Cerebellum (tissue), 4 donors: ENCODE measurements at places on chromosomes 4 and X.

GRCh38 chrX:82666355-82666754, 841.7 kb upstream of the POU3F4 start:
- no peak for DNase-seq

GRCh38 chr4:72505314-72505744, 63.7 kb downstream of the ADAMTS3 start:
- DNase-seq: no peak

DNA sequence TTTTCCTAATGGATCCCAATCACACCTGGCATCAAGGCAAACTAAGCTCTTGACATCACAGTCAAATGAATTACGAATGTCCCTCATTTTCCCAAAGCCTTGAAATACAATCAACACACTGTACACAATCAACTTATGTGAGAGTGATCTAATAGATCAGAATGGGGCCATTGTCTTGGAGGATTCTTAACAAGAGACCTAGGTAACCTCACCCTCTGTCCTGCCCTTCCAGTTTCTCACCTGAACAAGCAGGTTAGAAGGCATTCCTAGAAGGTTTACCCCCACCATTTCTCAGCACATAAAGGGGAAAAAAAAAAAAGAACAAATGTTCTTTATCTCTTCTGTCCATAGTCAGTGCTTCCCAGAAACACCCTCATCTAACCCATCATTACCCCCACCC, 6.3 kb downstream of the SLC39A8 start:
- DNase-seq: no peak

DNA sequence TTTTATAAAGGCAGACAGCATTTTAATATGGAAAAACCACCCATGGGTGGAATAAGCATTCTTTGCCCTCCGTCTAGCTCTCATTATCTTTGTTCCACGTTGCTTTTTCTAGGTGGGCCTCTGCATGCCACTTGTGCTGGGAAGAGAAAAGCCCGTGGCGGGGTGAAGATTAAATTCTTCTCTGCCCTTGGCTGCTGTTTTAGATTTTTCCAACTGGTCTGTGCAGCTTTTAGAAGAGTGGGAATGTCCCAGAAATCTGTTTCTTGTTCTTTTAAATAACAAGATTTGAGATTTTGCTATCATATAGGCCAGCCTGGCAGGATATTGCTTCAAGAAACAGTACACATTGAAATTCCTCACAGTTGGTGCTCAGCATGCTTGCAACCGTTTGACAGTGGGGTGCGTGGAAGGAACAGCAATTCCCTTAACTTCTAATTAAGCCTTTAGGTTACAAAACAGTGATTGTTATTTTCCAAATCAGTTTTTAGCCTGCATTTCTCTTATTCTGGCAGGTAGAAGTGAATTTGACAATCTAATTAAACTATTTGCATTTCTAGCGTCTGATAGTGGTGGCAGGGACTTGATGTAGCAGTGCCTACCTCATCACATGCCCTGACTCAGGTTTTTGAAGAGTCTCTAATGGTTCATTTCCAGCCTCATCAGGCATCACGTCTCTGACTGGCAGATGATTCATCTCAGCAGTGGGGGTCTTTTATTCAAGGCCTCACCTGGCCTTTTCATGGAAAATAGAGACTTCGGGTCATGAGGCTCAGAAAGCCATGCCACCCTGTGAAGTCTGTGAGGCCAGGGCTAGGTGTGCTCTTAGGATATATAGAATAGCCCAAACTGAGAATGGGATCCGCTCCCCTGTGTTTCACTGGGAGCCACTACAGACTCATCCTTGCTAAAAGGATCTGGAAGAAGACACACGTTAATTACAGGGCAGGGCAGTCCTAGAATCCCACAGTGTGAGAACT, 50.8 kb downstream of the PPEF1 start:
- DNase-seq: peak; percentile 20

GRCh38 chr4:122687531-122688061, 44.9 kb upstream of the BBS12 start:
- DNase-seq: no peak

GRCh38 chr4:73311428-73311827, 52.8 kb upstream of the ANKRD17 start:
- peak; percentile 3 for DNase-seq

GRCh38 chr4:124085561-124086180, 626.9 kb downstream of the ANKRD50 start:
- no peak for DNase-seq

GRCh38 chr4:186104114-186104889, at the start of gene FAM149A:
FAM149A (plus strand) TSS chr4:186104704.
- peak; percentile 3 for DNase-seq

DNA sequence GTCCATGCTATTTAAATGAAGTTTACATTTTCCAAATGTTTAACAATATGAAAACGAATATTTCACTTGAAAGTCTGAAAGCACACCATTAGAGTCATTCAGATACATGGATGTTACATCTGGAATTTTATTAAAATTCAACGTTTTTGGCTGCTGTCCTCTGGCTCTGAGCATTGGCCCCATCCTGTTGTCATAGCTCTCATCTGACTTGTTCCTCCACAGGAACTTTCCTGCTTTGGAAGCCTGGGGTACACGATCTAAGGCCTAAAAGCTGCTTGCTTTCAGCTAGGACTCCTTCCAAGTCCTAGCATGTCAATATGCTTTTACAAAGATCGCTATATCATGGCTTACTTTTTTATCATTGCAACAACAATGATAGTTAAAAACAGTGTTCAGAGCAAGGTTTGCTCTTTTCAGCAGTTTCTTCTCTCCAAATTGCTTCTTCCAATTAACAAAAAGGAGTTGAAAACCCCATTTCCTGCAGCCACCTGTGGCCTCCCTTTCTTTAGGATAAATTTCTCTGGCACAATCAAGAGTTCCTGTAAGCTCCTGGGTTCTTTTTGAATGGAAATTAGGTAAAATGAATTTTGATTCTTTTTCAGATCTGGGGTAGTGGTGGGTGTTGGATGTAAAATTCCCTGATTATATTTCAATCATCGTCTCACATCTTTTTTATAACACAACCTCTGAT, 413.4 kb upstream of the AGA start:
- no peak for DNase-seq

- no peak for DNase-seq
Measured at GRCh38 chr4:42555828-42556227, 101.1 kb downstream of the ATP8A1 start.

DNA sequence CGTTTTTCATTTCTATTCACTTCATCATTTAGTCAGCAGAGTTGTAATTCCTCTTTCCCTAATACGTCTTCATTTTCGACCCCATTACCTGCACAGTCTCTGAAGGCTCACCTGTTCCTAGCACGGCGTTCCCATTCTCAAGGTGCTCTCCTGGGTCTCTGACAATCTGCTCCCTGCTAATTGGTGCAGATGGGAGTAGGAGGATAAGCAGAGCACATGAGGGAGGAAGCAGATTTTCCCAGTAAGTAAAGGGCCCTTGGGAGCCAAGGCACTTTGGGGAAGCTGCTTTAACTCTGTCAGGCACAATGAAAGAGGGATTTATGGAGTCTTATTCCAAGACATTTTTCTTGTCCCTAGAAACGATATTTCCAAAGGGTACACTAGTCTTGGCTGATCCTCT, 466.4 kb downstream of the STIM2 start:
- DNase-seq: no peak

DNA sequence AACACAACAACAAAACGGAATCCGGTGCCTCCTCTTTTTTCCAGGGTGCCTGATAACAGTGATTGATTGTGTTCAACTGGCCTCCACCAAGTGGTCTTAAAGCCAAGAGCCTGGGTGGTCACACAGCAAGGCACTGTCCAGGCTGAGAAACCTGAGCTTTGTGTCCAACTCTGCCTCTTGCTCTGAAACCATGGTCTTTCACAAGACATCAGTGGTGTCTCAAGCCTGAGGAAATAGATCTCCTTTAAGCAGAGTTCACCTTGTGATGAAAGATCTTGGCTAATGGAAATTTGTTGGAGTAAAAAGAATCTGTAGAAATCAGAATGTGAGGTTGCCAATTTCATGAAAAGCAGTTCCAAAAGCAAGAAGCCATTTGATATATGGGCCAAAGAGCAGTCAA, 47.3 kb upstream of the ACSL1 start:
- DNase-seq: no peak
